Endothelial cell (in vitro differentiated cells): ENCODE measurements at places on chromosomes 16 and 17. TPM values are rescaled to one million over a fixed set of nuclear protein-coding genes. Genes with fewer than 3 reads are reported as not detected.

- DNase-seq: no peak
- no peaks in the 10 kb centered on the region for H3K27me3 ChIP-seq
- H3K4me3 ChIP-seq: no peak overlapping the region
Observed at GRCh38 chr16:14202697-14203096, 131.6 kb downstream of the MRTFB start.

- no peak overlapping the region for H3K4me3 ChIP-seq
- peaks cover 17% of the 10 kb centered on the region for H3K4me1 ChIP-seq
- DNase-seq: no peak
Observed at GRCh38 chr17:417691-418420, 65.2 kb upstream of the RPH3AL start.

- H3K4me1 ChIP-seq: peaks cover 4% of the 10 kb centered on the region
- peaks cover 4% of the 10 kb centered on the region for H3K27me3 ChIP-seq
- no peak overlapping the region for H3K4me3 ChIP-seq
- H3K27ac ChIP-seq: no peak overlapping the region
- H3K36me3 ChIP-seq: peaks cover 39% of the 10 kb centered on the region
- no peak for DNase-seq
Observed at GRCh38 chr16:57469046-57469445, 6.6 kb downstream of the POLR2C start.

DNA sequence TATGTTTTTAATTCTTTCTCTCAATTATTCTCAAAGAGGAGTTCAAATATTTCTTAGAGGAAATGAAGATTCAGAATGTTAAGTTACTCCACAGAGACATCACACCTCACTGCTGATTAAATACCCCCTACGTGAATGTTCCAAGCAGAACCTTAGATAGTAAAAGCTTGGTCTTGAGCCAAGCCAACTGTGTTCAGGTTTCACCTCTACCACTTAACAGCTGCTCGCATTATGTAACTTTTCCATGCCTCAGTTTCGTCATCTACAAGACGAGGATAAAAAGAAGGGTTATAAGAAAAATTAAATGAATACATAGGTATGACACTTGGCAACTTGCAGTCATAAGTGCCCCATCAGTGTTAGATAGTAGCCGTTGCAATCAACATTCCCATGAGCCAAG lies 356.2 kb downstream of the RBFOX1 start:
- H3K36me3 ChIP-seq: no peaks in the 10 kb centered on the region
- peaks cover 2% of the 10 kb centered on the region for H3K27me3 ChIP-seq
- DNase-seq: no peak

DNA sequence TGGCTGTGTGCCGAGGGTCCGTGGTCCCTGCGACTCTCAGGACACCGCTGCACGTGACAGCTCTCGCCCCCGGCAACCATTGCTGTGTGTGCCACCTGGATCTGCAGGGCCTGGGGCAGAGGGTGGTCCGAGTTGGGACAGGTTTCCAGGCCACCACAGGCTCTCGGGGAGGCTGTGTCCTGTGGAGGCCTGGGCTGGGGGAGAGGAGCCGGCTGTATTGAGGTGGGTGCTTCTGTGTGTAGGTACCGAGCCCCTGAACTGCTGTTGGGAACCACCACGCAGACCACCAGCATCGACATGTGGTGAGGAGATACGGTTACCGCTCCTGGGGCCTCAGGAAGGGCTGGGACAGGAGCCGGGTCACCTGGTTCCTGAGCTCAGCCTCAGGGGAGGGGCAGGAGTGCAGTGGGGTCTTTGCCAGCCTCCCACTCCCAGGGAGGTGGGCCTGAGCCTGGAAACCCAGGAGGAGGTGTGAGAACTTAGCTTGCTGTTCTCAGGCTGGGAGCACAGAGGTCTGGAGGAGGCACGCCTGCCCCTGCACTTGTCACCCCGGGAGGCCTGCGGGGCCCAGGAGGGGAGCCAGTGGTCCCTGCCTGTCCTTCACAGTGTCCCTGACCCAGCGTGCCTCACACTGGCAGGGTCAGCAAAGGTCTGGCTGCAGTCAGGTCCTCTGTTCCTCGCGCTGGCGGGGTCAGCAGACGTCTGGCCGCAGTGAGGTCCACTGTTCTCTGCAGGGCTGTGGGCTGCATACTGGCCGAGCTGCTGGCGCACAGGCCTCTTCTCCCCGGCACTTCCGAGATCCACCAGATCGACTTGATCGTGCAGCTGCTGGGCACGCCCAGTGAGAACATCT lies 7.3 kb downstream of the SPATA2L start:
- H3K27ac ChIP-seq: no peak overlapping the region
- peaks cover 18% of the 10 kb centered on the region for H3K36me3 ChIP-seq
- peaks cover 24% of the 10 kb centered on the region for H3K27me3 ChIP-seq
- no peaks in the 10 kb centered on the region for H3K4me1 ChIP-seq
- DNase-seq: no peak
- H3K4me3 ChIP-seq: no peak overlapping the region

DNA sequence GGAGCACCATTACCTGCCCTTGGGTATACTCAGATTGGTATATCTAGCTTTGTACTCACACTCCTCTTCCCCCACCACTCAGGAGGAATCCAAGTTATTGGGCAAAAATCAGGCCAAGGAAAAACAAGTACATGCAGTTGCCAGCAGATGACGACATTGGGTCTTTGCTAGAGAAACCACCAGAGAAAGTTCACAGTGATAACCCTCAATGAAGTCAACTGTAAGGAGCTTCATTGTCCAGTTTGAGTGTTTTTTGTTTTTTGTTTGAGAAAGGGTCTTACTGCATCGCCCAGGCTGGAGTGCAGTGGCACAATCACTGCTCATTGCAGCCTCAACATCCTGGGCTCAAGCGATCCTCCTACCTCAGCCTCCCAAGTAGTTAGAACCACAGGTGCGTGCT lies 34.6 kb upstream of the TOX3 start:
- peaks cover 5% of the 10 kb centered on the region for H3K4me1 ChIP-seq
- no peaks in the 10 kb centered on the region for H3K36me3 ChIP-seq
- no peak overlapping the region for H3K27ac ChIP-seq
- no peak for DNase-seq
- peaks cover 2% of the 10 kb centered on the region for H3K27me3 ChIP-seq

GRCh38 chr17:67431249-67432015 lies 54.4 kb downstream of the PITPNC1 start:
- no peaks in the 10 kb centered on the region for H3K36me3 ChIP-seq
- DNase-seq: no peak
- H3K27me3 ChIP-seq: peaks cover 3% of the 10 kb centered on the region
- no peak overlapping the region for H3K4me3 ChIP-seq
- H3K27ac ChIP-seq: no peak overlapping the region

GRCh38 chr17:45431531-45432404 lies 902 bp downstream of the ARHGAP27 start:
- H3K4me1 ChIP-seq: peaks cover 48% of the 10 kb centered on the region
- peaks cover 30% of the 10 kb centered on the region for H3K27me3 ChIP-seq
- H3K4me3 ChIP-seq: peak overlapping the region; percentile 90
- peak; percentile 80 for DNase-seq
- no peak overlapping the region for H3K27ac ChIP-seq
- peaks cover 18% of the 10 kb centered on the region for H3K36me3 ChIP-seq

DNA sequence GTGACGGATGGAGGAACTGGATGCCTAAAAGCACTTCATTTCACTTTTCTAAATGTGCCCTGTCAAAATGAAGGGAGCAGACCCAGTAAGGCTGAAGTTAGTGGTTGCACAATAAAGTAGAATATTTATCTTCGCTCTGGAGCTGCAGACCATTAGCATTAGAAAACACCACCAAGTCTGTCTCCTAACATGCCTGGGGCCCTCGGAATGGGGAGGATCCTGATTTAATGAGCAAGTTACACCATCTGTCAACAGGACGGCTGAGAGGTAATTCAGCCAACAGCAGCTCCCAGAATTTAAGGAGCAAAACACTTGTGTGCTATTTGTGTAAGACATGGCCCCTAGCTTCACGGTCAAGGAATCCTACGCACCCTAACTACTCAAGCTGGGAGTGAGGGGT lies 22.3 kb downstream of the CA10 start:
- no peaks in the 10 kb centered on the region for H3K4me1 ChIP-seq
- H3K4me3 ChIP-seq: no peak overlapping the region

DNA sequence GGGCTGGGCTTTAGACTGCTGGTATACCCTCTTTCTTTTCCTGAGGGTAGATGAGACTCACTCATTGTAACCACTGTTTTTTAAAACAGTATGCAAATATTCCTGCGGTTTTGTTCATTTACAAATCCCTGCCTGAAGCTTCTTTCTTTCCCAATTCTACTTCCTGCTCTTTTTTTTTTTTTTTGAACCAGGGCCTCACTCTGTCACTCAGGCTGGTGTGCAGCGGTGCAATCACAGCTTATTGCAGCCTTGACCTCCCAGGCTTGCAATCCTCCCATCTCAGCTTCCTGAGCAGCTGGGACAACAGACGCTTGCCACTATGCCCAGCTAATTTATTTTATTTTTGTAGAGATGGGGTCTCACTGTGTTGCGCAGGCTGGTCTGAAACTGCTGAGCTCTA lies 8.0 kb upstream of the SULT1A1 start:
- H3K27me3 ChIP-seq: peaks cover 2% of the 10 kb centered on the region
- no peak for DNase-seq
- H3K4me1 ChIP-seq: no peaks in the 10 kb centered on the region
- H3K4me3 ChIP-seq: no peak overlapping the region
- H3K27ac ChIP-seq: no peak overlapping the region

- no peak overlapping the region for H3K27ac ChIP-seq
- no peak for DNase-seq
- H3K36me3 ChIP-seq: peaks cover 3% of the 10 kb centered on the region
Observed at GRCh38 chr16:89331371-89332109, 114.0 kb downstream of the ZNF778 start.

- no peaks in the 10 kb centered on the region for H3K36me3 ChIP-seq
- no peak overlapping the region for H3K27ac ChIP-seq
- no peak for DNase-seq
Observed at GRCh38 chr16:48053418-48053745, 102.4 kb downstream of the ABCC12 start.

DNA sequence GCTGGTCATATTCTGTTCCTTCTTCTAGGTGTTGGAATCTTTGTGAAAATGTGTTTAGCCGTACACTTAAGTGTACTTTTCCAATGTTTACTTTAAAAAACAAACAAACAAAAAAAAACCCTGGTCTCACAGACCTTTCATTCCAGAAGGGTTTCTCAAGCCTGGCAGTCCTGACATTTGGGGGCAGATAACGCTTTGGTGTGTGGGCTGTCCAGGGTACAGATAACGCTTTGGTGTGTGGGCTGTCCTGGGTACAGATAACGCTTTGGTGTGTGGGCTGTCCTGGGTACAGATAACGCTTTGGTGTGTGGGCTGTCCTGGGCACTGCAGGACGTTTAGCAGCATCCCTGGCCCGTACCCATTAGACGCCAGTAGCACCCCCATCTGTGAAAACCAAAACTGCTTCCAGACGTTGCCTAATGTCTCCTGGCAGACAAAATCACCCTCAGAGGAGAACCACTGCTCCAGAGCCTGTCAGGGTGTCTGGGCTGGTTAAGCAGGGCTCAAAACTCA lies 15.2 kb upstream of the FLCN start:
- peaks cover 4% of the 10 kb centered on the region for H3K27me3 ChIP-seq
- peak overlapping the region; percentile 32 for H3K4me3 ChIP-seq
- H3K36me3 ChIP-seq: peaks cover 21% of the 10 kb centered on the region
- no peak overlapping the region for H3K27ac ChIP-seq

GRCh38 chr16:82829301-82829700 lies 202.5 kb downstream of the CDH13 start:
- H3K36me3 ChIP-seq: no peaks in the 10 kb centered on the region
- peaks cover 4% of the 10 kb centered on the region for H3K27me3 ChIP-seq
- no peak for DNase-seq
- no peak overlapping the region for H3K4me3 ChIP-seq
- no peaks in the 10 kb centered on the region for H3K4me1 ChIP-seq

DNA sequence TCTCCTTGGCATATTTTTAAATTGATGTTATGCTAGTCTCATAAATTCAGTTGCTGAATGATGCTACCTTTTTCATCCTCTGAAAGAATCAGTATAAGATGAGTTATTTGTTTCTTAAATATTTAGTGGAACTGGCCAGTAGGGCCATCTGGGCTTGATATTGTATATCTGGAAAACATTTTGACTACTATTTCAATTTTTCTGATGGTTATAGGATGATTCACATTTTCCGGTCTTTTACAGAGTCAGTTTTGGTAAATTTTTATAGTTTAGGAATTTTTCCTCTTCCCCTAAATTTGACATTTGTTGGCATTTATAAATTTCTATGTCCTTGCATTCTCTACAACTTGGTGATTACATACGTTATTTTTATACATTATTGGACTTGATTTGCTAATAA lies 296.3 kb upstream of the AXIN2 start:
- peaks cover 3% of the 10 kb centered on the region for H3K36me3 ChIP-seq
- H3K27ac ChIP-seq: no peak overlapping the region
- H3K4me1 ChIP-seq: peaks cover 3% of the 10 kb centered on the region
- DNase-seq: no peak

GRCh38 chr17:8776881-8777280 lies 18.5 kb upstream of the SPDYE4 start:
- no peak overlapping the region for H3K4me3 ChIP-seq
- H3K27ac ChIP-seq: no peak overlapping the region
- no peaks in the 10 kb centered on the region for H3K36me3 ChIP-seq
- no peaks in the 10 kb centered on the region for H3K27me3 ChIP-seq

DNA sequence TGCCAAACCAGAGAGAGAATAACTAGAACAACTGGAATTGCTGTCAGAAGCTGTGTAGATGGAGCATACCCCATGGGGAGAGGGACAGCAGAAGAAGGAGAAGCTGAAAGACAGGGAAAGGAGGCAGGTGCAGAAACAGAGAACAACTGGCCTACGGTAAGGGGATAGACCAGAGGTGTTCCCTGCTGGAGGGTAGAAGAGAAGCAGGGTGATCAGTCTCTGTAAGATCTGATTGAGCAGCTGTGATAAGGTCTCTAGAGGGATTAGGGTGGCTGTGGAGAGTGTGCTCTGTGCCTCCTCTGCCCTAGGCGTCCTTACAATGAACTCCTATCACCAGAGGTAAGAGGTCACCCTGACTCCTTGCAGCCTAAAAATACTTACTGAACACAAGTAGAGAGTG lies 30.4 kb upstream of the HS3ST3B1 start:
- H3K27ac ChIP-seq: no peak overlapping the region
- H3K27me3 ChIP-seq: no peaks in the 10 kb centered on the region
- DNase-seq: no peak
- H3K36me3 ChIP-seq: no peaks in the 10 kb centered on the region

The LHX1 gene
- total RNA-seq: 4.5 TPM

The PRAC2 gene
- total RNA-seq: not detected

The MAZ gene
- 407 TPM for total RNA-seq

The LGALS9C gene
- 0.21 TPM for total RNA-seq
